Renal cortical epithelial cell (primary cell): ENCODE measurements at places on chromosomes 16 and 17. TPM values are rescaled to one million over a fixed set of nuclear protein-coding genes. Genes with fewer than 3 reads are reported as not detected.

Gene MEIOB
- 0.15 and 2.6 TPM in 2 replicates for total RNA-seq

- no peak for DNase-seq
These were observed 7.6 kb upstream of the ALOX15B start for GRCh38 chr17:8031261-8031661.

GRCh38 chr16:80554033-80554432 lies 13.2 kb downstream of the DYNLRB2 start:
- DNase-seq: no peak

DNA sequence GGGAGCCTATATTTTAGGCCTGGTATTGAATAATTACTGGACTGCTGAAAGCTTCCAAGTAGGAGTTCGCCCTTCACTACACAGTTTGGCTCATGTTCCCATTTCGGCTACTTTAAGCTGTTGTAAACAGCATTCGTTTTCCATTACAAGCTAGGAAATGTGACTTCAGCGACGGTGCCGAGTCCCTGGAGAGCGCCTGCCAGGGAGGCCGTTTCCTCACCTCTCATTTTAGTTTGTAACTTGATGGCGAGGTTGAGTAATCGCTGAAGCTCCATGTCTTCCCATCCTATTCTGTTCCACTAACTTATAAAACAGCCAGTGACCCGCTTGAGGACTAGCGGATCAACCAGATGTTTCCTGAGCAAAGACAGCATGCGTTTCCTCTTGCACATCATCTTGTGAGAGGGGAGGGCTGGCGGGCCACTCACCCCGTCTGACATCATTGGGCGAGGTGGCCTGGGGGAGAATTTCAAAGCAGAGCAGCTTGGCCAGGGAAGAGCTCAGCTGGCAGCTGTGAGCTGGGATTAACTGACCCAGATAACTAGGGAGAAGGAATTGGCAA lies 32.9 kb downstream of the PCTP start:
- DNase-seq: no peak

- no peak for DNase-seq
These were observed 310.3 kb upstream of the DYNLRB2 start for GRCh38 chr16:80230328-80231120.

DNA sequence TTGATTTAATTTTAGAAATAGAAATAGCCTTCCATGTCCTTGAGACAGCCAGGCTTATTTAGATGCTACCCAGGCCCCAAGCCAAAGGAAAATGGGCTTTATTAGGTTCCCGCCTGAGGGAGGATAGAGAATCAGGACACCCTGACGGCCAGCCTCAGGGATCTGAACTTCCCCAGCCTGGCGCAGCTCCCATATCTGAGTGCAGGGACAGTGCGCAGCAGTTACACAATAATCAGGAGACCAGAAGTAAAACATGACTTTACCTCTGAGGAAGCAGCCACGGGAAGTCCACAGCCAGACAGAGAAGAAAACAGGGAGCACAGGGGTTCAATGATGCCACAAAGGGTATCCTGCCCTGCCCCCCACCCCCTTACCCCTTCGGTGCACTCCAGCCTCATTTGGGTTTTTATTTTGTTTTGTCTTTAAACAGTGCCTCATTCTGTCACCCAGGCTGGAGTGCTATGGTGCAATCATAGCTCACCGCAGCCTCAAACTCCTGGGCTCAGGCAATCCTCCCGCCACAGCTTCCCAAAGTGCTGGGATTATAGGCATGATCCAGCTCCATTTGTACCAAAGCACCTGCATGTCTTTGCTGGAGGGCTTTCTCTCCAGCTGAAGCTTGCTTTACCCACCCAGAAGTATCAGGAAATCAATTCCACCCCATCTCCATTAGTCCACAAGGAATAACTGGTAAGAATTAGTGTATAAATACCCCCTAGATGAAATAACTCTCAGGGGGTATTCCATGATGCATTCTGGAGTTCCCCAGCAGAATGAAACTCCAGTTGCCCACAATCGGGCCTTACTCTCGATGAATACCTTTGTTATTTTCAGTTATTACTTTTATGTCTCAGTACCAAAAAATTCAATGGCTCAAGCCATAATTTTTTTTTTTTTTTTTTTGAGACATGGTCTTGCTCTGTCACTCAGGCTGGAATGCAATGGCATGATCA lies 21.9 kb downstream of the ORC6 start:
- no peak for DNase-seq

Gene PYY
- total RNA-seq: not detected in 2 replicates

Gene TANGO6
- 18.1 and 28.5 TPM in 2 replicates for total RNA-seq

- no peak for DNase-seq
These were observed 16.7 kb upstream of the OR1F1 start for GRCh38 chr16:3171181-3171854.

DNA sequence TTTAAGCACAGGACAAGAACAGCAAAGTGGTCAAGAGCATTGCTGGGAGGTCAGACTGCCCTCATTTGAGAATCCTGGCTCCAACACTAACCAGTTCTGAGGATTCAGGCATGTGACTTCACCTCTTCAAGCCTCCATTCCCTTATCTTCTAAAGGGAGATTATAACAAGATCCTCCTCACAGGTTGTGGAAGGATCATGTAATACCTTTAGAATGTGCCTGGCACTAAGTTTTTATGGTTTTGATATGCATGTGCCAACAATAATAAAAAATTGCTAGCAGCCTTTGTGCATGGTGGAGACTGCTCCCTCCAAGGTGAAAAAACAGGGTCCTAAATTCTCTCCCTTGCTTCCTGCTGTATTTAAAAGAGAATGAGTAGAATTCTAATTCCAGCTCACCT lies 36.0 kb upstream of the ADAMTS18 start:
- no peak for DNase-seq

DNA sequence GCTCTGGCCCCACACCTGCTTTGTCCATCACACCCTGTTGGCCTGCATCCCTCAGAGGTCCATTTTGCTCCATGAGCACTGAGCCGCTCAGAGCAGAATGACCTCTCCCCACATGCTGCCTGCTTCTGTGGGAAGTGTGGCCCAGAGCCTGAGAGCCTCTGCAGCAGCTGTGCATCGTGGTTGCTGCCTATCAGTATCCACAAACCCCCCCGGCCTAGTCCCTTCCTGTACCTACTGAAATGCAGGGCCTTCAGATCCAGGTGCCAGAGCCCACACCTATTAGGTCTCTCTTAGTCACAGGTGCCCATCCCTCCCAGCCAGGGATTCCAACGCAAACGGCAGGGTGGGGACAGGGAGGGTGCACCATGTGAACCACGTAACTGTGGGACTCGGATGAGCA lies 16.6 kb upstream of the TRPV3 start:
- DNase-seq: no peak

- DNase-seq: no peak
These were observed 1.5 kb downstream of the GAS7 start for GRCh38 chr17:10196941-10197340.

GRCh38 chr16:75024594-75024993 lies 25.8 kb downstream of the ZNRF1 start:
- DNase-seq: no peak

GRCh38 chr16:72860726-72861562 lies 187.0 kb downstream of the ZFHX3 start:
- no peak for DNase-seq

DNA sequence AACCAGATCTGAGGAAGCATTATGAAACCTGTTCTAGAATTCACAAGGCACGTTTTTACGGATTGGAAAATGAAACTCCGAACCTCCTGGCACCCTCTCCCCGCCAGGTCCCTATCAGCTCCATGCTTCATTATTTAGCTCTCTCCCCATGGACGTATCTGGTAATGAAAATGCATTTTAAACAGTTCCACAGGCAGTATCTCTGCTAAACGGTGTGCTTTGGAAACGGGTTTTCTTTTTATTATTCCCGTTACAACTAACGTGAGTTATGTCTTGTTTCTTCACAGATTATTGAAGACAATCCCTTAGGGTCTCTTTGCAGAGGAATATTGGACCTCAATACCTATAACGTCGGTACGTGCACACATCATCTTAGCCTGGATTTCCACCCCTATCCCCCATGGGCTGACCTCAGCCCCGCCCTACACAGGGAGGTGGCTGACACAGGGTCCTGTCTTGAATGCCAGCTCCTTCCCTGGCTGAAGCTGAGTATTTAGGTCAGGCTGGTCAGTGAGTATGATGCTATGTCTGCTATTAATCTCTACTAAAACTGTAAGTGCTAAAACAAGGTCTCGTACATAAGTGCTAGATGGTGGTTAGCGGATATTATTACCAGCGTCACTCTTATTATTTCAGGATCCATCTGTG lies 82.9 kb downstream of the SDR42E1 start:
- DNase-seq: no peak

GRCh38 chr17:1912146-1912545 lies 82.3 kb downstream of the RPA1 start:
- DNase-seq: no peak

Gene OR3A3
- total RNA-seq: under 0.01 TPM in 1 of 2 replicates, not detected in the other

- no peak for DNase-seq
These were observed 850 bp upstream of the PNMT start for GRCh38 chr17:39667262-39667944.

Gene PYDC1
- total RNA-seq: not detected in 2 replicates

GRCh38 chr17:78473951-78474613 lies 95.6 kb downstream of the PGS1 start:
- DNase-seq: no peak

DNA sequence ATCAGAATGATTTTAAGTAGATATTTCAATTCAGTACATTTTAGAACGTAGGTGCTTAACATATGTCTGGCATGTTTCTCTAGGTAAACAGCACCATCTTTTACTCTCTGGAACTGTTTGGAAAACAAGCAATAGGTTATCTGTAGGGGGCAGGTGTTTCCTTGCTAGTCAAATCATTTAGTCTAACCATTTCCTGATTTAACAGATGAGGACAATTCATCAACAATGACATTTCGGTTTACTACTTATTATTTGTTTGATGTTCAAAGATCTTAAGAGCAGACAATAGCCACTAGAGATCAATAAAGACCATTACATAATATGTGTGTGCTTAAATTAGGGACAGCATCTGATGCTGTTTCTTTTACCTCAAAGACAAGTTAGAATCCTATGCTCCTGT lies 173.1 kb downstream of the CEP112 start:
- no peak for DNase-seq

- peak; percentile 49 for DNase-seq
These were observed 4.0 kb downstream of the BECN1 start for GRCh38 chr17:42819939-42820535.

- DNase-seq: peak; percentile 54
These were observed 94.5 kb downstream of the MARF1 start for GRCh38 chr16:15548482-15548891.

Gene TBC1D28
- total RNA-seq: not detected in 2 replicates

GRCh38 chr17:351875-352420 lies 659 bp downstream of the RPH3AL start:
- DNase-seq: no peak

DNA sequence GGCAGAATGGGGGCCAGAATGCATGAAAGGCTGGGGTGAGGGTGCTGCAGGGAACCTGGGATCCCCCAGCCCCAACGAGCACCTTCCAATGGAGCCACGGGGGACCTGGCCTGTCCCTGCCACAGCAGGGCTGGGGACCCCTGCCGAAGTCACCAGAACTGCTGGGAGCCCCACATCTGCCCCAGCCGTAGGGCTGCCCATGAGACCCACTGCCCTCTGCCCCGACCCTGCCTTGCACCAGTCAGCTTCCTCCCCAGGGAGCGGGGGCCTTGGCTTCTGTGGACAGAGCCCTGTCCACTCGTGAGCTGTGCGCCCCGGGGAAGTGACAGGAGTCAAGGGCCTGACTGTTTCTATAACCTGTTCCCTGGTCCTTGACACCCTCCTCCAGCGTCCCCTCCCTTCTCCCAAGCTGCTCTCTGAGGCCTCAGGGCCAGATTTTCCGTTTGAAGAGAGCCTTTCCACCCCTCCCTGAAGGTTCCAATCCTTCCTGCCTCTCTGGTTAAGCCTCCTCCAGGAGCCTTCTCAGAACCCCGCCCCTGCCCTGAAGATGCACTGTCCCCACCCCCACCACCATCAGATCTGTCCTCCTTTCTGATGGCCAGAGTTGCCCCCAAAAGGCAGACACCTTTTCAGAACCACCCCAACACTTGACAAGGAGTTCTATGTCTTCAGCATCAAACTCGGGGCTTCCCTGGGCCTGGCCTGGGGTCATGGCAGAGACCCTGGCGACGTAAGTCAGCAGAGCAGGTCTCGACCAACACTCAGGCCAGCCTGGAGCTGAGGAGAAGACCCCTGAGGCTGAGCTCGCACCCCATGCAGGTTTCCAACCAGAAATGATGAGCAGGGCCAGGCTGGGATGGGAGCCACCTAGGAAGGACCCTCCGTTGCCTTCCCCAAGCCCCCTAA lies 10.7 kb upstream of the PRR29 start:
- DNase-seq: no peak

Gene TBC1D10B
- total RNA-seq: 26.9 and 46.8 TPM in 2 replicates

DNA sequence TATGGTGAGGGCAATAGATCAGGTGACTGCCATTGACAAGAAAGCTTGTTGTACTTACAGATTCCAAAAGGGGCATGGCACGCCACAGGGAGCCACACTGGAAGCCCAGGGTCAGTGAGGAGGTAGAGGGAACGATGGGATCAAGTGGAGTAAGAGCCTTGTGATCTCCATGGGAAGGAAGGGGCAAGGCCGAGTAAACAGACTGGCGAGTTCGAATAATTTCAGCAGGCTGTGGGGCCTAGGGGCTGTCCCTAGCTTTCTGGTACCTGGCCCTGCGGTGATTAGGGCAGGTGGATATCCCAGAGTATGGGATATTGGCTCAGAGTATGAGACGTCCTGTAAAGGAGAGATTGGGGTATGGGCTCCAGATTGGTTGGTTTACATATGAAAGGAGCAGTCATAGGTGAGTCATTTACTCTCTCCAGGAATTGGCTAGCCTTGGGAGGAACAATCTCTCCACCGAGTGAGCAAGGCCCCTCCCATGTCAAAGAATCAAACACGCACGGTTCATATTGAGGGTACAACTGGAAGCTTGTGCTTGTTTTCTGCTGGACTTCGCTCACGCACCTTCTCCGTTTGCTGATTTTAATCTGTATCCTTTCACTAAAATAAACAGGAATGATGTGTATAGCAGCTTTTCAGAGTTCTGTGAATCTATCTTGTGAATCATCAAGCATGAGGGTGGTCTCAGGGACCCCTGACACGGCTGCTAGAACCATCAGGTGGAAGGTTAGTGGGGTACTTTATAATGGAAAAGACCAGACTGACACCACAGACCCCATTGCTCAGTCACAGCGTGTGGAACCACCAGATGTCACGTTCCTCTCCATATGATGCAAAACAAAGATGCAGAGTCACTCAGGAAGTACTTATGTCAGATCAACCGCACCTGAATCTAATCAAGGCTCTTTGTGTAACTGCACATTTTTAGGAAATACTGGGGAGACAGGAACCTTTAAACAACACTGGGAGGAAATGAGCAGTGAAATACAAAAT lies 27.9 kb downstream of the GABARAPL2 start:
- DNase-seq: no peak

Gene HEXIM2
- 5.6 and 7.3 TPM in 2 replicates for total RNA-seq
